Midbrain (tissue), 1 donor: ENCODE measurements at places on chromosomes 5 and 9.

DNA sequence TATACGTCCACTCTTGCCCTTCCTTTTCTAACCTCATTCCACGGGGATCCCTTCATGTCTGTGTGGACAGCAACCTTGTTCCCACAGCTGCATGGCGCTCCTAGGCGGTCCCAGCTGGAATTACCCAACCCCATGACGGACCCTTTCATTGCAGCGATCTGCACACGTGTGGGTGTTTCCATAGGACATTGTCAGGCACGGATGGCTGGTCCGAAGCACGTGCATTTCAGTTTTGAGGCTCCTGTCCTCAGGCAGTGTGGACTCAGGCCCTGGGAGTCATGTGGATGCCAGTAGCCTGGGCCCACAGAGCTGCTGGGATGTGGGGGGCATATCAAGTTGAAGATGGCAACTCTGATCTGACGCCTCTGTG lies 15.0 kb downstream of the CARD19 start:
- DNase-seq = no peak

- DNase-seq = no peak
Observed at GRCh38 chr5:177496727-177497291, 595 bp downstream of the PDLIM7 start.

GRCh38 chr5:56070851-56071465 lies 76.2 kb upstream of the IL6ST start:
- no peak for DNase-seq

DNA sequence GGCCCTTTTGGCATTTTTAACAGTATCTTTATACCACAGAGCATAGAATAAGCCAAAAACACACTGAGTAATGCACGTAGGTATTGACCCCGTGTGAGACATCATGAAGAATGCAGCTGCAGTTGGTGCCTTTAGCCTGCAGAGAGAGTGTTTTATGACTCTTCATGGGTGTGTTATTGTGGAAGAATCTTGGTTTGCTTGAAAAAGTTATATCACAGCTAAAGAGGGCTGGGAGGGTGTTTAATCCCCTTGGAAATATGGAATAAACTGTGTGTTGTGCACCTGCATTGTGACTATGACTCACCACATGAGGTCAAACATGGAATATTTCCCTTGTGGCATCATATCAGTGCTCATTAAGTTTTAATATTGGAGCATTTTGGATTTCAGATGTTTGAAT lies 458.7 kb downstream of the CDH9 start:
- no peak for DNase-seq

- DNase-seq = no peak
Observed at GRCh38 chr5:39223565-39224156, 4.3 kb upstream of the FYB1 start.

DNA sequence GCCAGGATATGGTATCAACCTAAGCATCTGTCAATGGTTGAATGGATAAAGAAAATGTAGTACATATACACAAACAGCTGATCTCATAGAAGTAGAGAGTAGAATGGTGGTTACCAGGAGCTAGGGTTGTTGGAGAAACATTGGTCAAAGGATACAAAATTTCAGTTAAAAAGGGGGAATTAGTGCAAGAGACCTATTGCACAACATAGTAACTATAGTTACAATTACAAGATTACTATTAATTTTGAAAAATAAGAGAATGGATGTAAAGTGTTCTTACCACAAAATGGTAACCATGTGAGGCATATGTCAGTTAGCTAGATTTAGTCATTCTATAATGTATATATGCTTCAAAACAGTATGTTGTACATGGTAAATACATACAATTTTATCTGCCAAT lies 28.8 kb upstream of the ELOVL7 start:
- DNase-seq = no peak

DNA sequence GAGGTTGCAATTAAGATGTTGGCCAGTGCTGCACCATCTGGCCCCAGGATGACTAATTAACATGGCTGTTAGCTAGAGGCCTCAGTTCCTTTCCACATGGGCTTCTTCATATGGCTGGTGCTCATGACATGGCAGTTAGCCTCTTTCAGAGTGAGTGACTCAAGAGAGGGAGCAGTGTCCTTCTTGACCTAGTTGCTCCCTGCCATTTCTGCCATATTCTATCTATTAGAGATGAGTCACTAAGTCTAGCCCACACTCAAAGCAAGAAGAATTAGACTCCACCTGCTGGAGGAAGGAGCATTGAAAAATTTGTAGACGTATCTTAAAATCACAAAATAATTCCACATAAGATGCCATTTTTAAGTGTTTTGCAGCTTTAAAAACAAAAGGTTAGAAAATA lies 651.2 kb upstream of the CCNG1 start:
- no peak for DNase-seq

- DNase-seq = no peak
Observed at GRCh38 chr5:20537911-20538703, 550.1 kb upstream of the CDH18 start.

- no peak for DNase-seq
Observed at GRCh38 chr9:14706530-14707140, 13.4 kb upstream of the ZDHHC21 start.

DNA sequence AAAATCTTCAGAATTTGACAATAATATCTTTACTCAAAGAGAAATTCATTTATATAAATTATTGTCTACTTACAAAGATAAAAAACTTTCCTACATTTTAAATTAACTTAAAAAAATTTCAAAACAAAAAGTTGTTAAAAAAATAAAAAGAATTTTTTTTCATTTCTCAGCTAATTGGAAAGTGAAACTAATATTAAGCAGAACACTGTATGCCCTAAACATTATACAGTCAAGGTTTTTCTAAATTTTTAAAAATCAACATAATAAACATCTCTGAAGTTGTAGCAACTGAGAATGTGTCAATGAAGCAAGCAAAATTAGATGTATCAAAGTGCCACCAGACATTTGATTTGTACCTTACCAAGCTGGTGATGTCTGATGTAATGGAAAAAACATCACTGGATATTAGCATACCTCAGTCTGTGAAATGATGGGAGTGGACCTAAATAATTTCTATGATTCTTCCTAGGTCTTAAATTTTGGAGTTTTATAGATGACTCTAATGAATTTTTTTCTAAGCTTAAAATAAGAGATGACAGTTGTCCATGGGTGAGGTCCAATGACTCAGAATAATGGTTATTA lies 290.1 kb downstream of the ADAMTS6 start:
- DNase-seq = no peak

GRCh38 chr9:31776471-31776870 lies 608.0 kb upstream of the ACO1 start:
- DNase-seq = no peak

DNA sequence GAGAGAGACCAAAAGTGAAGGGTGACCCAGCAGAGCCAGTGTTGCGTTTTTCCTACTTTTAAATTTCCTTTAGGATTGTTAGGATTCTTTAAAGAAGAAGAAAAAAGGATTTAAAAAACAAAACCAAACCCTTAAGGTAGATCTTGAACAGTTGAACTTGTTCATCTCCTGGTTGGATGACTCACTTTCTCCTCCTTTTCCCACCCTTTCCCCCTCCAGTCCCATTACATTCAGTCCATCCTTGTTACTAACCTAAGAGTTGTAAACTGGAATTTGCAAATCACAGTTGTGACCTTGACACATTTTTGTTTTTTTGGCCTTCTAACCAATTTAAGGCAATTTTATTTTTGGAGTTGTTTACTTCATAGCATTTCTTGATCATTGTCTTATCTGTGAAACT lies 289.2 kb downstream of the ARHGAP26 start:
- no peak for DNase-seq

DNA sequence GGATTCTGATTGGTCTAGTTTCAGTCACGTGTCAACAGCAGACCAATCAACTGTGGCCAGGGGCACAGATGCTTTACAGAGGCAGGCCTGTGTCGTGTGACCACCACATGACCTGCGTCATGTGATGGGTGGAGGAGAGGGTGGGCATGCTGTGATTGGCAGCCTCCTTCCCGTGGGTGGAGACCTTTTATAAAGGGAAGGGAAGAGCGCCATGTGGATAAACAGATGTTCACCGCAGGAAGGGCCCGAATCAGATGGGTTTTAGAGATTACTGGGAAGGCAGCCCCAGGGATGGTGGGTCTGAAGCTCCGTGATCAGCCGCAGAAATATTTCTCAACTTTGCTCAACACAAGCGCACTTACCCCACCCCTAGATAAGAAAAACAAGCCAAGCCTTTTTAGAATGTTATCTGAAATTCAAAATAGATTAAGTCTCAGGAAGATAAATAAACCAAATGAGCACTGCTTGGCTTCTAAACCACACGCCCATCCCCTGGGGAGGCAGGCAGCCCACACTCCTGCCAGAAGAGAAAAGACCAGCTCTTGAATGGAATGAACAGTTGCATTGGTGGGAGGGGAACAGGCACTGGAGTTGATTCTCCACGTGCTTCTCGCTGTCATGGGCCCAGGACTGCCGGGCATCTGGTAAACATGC lies 43.6 kb downstream of the ROPN1L start:
- no peak for DNase-seq

DNA sequence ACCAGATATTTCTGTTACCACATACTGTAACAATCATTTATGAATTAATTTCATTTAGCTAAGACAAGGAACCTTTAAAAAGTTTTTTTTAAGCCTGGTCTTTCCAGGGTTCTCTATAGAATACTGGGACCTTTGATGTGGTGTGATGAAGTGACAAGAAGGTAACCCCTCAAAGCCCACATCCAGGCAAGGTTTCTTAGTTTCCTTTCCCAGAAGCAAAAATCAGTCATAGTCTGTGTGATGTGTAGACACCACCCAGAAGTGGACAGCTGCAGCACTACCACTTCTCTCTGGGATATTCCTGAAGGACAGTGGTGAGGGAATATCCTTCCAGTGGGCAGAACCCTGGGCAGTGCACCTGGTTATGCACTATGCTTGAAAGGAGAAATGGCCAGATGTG lies 115.6 kb downstream of the TTC39B start:
- no peak for DNase-seq

DNA sequence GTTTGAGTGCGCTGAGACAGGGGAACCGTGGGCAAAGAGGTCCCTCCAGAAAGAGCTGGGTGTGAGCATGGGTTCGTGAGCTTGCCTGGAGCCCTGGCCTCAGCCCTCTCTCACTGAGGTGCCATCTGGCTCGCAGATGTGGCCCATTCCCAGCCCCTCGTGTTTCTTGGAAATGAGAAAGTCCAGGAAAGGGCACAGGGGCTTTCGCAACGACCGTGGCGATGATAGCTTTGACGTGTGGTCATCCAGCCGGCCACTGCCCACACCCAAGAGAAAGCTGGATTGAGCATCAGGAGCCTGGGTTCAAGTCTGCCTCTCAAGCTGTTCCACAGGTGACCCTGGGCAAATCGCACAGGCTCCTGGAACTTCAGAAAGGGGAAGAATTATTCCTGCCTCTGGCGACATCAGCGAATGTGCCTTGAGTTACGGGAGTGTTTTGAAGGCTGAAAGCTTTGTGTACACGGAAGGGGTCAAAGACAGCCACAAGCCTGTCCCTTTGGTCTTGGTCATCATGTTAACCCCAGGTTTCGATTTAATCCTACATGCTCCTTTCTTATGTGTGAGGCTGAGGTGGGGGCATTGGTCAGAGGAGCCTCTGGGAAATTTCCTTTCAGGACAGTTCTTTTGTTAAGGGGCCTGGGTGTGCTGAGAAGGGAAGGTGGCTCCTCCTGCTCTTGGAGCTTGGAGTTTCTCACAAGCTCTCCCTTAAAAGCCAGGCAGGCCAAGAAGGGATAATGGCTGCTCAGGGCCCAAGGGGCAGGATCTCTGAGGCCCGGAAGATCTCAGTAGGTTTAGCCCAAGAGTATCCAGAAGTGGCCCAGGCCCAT lies 41.7 kb upstream of the IL17B start:
- no peak for DNase-seq

DNA sequence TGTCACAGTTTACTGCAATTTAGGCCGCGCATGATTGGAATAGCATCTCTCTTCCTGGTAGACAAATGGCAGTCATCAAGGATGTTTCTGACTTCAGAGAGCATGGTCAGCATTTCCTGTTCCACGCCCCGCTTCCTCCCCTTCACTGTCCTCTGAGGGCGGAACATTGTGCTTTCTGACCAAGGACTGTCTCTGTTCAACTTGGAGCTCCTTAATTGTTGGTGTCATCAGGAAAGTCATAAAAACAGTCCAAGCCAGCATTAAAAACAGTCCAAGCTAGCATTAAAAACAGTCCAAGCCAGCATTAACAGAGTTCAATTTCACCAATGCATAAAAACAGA lies 301.3 kb upstream of the IRX4 start:
- no peak for DNase-seq

- no peak for DNase-seq
Observed at GRCh38 chr5:128358826-128359225, 179.2 kb downstream of the FBN2 start.

DNA sequence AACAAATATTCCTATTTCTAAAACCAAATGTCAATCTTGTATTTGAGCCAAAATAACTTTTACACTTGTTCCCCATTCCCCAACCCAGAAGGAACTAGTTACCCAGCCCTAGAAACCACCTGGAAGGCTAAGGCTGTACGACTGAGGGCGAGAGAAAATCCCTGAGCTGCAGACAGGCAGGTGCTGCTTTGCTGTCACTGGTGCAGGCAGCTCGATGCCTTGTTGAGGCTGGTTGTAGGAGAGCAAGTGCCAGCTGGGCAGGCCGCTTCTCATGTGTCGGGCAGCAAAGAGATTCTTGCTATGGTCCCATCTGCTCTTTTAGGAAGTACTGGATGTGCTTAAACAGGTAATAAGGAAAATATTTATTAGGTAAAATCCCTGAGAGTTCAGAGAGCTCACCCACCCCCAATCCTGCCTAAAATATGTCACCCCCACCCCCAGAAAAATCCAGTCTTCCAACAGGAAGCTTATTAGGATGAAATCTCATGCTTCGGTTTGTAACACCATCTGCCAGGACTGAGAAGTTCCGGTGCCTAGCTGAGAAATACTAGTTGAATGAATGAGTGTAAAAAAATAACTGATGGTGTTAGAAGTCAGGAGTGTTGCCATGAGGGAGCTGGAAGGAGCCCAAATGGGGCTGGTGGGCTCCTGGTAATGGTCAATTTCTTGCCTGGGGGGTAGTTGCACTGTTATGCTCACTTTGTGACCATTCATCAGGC lies 91.1 kb upstream of the DMRT1 start:
- no peak for DNase-seq
